Posterior vena cava (tissue), 2 donors: ENCODE measurements at places on chromosomes 3 and 15. TPM values are rescaled to one million over a fixed set of nuclear protein-coding genes. Genes with fewer than 3 reads are reported as not detected.

The CD200R1 gene
- 2.2 TPM for total RNA-seq

The TM4SF4 gene
- total RNA-seq: 0.60 TPM

The TRAT1 gene
- total RNA-seq: 0.62 TPM

The GOLGA8B gene
- 52.0 TPM for total RNA-seq

The FBLN2 gene
- total RNA-seq: 585 TPM

The KLHL25 gene
- 10.0 TPM for total RNA-seq

The MOBP gene
- total RNA-seq: 0.19 TPM

The TNFSF10 gene
- total RNA-seq: 17.3 TPM

The CPEB1 gene
- total RNA-seq: 5.0 TPM

The GAP43 gene
- total RNA-seq: 0.60 TPM

The C3orf38 gene
- 19.8 TPM for total RNA-seq

The HIGD2B gene
- not detected for total RNA-seq

The BTLA gene
- 0.14 TPM for total RNA-seq

The MEIS2 gene
- total RNA-seq: 54.0 TPM

The CTXND1 gene
- total RNA-seq: 0.05 TPM

The PAK6 gene
- total RNA-seq: 0.38 TPM

The IL20RB gene
- total RNA-seq: 2.6 TPM

The CHRM5 gene
- total RNA-seq: 0.09 TPM

The SLC12A1 gene
- total RNA-seq: not detected

The TF gene
- 1.0 TPM for total RNA-seq

The PLA2G4D gene
- not detected for total RNA-seq

The GOLGA8J gene
- not detected for total RNA-seq

The VEPH1 gene
- total RNA-seq: 0.24 TPM

The GHSR gene
- total RNA-seq: not detected
